Stimulated activated CD4-positive, alpha-beta T cell treated with anti-CD3 and anti-CD28 coated beads, TNF-alpha, amount 100 ng/mL, for 4 hours (primary cell): ENCODE measurements at places on chromosomes 11 and 22.

- no peak for DNase-seq
Observed at GRCh38 chr22:19776433-19777031, 16.0 kb downstream of the TBX1 start.

DNA sequence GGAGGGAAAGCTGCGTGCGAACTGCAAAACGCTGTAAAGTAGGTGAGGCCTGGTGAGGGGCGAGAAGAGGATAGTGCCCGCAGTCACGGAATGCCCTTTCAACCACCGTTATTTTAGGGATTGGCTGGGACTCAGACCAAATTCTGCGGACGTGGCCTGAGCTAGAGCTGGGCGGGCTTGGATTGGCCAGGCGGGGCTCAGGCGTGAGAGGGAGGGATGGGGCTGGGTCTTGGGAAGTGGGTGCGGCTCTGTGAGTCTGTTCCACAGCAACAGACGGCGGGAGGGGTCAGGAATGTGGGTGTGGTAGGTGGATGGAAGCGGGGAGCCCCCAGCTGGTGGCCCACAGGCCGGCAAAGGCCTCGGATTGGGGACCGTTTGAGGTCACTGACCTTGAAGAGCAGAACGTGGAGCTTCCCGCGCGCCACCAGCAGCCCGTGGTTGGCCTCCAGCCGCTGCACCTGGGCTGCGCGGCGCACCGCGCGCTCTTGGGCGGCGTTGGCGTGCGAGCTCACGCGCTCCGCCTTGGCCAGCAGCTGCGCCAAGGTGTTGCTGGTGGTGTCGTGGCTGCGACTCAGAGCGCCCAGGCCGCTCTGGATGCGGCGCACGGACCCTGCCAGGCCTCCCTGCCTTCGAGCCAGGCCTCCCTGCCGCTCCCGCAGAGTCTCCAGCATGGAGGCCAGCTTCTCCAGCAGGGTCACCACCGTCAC is 444 bp downstream of the CAVIN3 start:
- no peak for DNase-seq

DNA sequence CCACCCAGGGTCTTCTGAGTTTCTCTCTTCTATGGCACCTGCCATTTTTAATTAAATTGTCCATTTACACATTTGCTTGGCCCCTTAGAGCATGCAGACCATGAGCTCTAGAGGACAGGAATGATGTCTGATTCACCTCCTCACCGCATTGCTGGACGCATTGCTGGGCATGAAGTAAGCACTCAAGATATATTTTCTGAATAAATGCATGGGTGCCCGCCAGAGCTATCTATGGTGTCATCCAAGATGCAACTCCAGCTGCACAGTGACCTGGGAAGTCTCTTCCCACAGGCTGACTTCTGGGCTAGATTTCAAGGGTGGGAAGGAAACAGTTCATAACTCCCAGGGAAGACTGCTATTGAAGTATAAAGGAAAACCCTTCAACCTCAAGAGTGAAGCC is 66.6 kb upstream of the ASPHD2 start:
- DNase-seq: no peak

DNA sequence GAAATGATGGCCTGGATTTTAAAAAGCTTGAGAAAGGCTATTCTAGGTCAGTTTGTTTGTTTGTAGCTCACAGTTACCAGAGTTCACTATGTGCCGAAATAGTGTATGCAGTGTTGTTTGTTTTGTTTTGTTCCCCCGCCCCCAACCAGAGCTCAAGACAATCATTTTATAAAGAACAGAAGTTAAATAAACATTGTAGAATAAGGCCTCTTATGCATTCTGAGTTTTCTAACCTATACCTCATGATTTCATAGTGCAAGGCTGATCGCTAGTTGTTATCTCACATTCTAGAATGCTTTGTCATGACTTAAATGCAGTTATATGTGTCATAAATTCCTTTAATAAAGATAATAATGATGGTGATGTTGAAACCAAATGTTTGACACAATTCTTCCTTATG is 7.8 kb downstream of the KCNA4 start:
- DNase-seq: no peak

- no peak for DNase-seq
Observed at GRCh38 chr11:17406082-17406817, 17.8 kb upstream of the KCNJ11 start.

GRCh38 chr11:121241343-121242211 is 51.0 kb upstream of the SC5D start:
- DNase-seq: no peak

DNA sequence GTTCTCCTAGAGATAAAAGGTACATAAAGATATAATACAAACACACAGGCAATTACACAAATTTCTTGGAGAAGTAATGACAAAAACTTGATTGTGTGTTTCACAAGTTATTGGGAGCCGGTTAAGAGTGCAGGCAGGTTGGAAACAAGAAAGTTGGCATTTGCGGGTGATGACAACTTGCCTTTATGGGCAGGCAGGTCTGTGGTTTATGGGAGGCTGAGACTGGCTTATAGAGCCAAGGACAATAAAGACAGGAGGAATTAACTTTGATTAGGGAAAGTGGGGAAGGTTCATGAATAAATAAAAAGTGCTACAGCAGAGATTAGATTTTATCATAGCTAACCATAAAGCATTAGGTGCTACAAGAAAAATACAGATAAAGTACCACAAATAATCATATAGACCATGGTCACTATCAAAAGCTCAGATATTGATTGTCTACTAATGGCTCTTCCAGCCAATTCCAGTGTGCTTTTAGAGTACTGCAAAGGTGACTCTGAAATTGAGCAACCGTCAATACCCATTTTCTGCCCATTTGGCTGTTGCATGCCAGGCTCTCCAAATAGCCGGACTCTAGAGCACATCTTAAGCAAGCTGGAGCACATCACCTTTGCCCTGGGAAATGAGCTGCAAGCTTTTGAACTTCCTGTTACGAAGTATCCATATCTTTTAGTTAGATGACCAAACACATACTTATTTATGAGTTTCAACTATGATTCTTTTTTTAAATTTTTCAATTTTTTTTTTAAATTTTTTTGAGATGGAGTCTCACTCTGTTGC is 33.9 kb upstream of the GAB2 start:
- no peak for DNase-seq

DNA sequence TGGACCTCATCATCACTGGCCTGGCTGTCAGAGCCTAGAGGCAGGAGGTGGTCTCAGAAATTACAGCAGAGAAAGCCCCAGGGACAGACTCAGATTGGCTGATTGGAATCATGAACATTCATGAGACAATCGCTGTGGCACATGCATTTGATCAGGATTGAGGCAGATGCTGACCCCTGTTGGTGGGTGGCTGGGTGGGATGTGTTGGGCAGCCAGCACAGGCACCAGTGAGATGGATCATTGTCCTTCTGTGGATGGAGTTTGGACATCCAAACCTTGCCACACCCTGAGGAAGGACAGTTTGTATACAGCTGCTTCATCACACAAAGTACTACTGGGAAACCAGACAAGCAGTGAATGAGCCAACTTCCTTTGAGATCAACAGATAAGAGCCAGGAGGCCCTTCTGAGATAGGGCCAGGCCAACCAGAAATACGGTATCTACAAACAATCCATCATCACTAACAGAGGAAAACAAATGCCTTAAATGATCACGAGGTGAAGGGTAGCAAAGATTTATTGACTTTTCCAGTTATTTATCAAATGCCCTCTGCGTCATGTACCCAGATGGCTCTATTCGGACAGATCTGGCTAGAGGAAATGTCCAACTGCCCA is 17.3 kb downstream of the COMMD9 start:
- DNase-seq: no peak

DNA sequence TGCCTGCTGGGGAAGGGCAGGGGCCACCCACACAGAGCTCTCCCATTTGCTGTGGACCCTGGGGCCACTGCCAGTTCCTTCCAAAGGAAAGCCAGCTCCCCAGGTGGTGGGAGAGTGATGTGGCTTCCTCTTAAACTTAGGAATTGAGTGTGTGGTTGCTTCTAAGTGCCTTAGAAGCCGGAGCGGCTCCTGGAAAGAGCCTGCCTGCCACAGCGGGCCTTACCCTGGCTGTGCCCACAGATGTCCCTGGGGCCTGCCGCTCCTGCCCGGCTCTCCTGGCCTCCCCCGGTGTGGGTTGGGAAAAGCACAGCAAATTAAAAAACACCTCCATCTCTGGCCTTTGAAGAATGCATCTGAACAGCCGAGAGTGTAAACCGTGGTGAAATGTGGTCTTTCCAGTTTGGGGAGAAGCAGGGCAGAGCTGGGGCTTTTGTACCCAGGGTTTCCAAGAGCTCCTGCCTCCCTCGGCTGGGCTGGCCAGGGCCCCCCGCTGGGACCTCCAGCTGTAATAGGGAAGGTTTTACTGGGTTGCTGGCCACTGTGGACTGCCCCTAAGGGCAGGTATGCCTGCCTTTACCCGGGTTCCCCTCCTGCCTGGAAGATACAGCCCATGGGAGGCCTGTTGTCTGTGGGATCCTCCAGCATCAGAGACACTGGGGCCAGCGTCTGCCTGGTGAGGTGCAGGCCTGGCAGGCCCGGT is 30.2 kb downstream of the LRP5 start:
- no peak for DNase-seq

DNA sequence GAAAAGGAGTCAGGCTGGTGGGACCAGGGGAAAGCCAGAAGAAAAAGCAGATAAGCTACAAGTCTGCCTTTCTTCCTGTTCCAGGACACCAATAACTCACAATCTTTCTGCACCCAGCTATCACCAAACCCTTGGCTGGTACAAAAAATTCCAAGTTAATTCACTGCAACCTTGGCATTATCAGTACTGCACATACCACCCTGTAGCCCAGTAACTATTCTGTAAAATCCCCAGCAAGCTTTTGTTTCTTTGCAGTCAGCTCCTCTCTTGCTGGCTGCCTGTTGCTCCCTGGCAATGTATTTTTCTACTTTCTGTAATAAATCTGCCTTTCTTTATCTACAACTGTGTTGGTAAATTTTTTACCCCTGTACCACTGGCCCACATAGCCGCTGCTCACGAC is 20.7 kb upstream of the DKK3 start:
- DNase-seq: no peak

DNA sequence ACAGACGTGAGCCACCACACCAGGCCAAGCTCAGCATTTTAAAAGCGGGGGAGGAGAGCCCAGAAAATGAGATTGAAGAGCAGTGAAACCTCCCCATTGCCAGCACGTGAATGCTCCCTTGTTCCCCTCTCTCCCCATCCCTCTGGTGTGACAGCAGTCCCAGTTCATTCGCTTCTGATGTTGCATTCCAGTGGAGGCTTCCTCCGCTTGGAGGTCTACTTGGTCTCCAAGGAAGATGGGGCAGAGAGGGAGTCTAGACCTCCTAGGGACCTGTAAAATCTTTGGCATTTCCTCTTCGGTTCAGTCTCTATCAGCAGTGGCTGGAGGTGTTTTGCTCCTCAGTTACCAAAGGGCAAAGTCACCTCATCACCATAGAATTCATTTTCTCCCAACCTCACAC is 30.2 kb upstream of the EP300 start:
- no peak for DNase-seq

GRCh38 chr11:125625225-125625629 is 264 bp downstream of the CHEK1 start:
- no peak for DNase-seq

GRCh38 chr11:10450462-10451425 is 4.3 kb upstream of the AMPD3 start:
- no peak for DNase-seq

DNA sequence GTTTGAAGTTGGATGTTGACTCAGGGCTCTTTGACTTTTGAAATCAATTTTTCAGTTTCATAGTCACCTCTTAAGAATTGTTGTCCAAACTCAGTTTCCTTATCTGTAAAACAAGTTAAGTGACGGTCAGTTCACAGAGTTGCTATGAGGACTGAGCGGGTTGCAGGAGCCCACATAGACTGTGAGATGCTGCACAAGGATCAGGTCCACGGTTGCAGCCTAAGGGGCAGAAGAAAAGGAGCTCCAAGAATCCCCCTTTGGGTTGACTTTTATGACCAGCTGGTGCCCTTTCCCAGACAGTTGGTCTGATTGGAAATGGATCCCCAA is 55.5 kb upstream of the TIMP3 start:
- no peak for DNase-seq

DNA sequence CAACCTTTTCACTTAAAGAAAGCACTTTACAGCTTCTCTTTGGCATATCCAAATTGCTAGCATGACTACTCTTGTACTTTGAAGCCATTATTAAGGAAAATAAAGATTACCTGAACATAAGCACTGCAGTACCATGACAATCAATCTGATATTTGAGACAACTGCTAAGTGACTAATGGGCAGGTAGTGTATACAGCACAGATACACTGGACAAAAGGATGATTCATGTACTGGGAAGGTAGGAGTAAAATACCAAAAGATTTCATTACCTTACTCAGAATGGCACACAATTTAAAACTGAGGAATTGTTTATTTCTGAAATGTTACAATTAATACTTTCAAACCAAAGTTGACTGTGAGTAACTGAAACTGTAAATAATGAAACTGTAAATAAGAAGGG is 1054.3 kb upstream of the TENM4 start:
- no peak for DNase-seq

DNA sequence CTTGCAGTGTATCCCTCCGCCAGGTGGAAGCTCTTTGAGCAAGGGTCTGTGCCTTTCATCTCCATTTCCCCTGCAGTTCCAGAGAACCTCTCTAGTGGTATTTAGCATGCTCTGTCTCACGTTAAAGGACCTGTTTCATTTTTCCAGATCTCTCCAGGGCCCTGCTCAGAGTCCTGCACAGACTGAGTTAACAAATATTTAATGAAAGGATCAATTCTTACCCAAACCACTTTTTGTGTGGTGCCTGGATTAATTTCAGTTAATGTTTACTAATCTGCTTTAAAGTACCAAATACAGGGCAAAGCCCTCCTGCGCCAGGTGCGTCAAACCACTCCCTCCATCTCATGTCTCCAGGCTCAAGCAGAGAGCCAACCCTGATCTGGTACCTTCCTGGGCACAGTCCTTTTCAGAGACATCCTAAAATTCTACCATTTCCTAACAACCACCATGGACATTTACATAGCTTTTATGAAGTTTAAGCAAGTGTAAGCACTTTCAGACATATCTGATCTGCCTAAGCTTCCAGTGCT is 18.7 kb upstream of the ACER3 start:
- DNase-seq: no peak

DNA sequence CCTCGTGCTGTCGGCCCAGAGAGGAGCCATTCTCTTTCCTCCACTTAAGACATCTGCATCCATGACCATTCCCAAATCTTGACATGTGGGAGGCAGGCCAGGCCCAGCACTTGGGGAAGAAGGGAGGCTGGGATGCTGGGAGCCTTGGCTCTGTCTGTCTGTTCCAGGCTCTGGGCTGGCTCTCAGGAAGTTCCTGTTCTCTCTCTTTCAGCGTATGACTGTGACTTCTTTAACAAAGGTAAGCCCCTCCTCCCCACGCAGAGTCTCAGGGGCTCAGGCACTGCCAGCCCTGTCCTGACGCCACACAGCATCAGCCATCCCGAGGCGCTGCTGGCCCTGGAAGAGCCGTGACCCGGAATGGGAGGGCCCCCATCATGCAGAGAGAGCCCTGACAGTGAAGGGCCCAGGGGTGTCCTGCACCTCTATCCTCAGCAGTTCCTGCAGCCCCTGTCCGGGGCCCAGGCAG is 52.4 kb downstream of the OTOG start:
- no peak for DNase-seq

DNA sequence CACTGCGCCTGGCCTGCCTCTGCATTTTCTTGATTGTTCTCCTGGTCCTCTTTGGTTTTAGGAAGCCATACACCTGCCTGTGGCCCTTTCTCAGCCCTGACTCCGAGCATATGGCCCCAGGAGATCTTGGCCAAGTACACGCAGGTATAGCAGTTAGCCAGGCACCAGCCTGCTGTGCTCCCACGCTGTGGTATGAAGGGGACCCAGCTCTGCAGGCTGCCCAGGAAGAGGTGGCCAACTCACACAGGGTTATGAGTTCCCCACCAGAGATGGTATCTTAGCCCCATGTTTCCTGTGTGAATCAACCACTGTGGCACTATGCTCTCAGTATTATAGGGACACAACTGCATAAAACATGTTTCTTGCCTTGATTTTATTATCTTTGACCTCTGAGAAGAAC is 31.1 kb downstream of the SGSM3 start:
- peak; percentile 36 for DNase-seq
